ENCODE measurements at places on chromosomes 4 and X.

DNA sequence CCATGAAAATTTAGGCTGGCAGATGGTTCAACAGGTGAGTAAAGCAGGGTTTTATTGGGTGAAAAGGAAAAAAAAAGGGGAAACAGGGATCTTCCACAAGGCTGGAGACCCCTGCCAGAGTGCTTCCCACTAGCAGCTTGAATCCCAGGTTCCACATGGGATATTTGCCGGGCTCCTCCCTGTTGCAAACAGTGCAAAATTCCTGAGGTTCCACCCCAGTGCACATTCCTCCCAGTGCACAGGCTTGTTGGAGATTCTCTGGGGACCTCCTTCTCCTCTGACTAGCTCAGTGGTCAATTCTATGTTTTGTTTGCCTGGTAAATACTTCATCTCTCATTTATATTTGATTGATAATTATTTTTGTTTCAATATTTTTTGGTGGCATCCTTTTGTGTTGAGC, 66.4 kb upstream of the UGT2B15 start:
- DNase-seq = no peak

DNA sequence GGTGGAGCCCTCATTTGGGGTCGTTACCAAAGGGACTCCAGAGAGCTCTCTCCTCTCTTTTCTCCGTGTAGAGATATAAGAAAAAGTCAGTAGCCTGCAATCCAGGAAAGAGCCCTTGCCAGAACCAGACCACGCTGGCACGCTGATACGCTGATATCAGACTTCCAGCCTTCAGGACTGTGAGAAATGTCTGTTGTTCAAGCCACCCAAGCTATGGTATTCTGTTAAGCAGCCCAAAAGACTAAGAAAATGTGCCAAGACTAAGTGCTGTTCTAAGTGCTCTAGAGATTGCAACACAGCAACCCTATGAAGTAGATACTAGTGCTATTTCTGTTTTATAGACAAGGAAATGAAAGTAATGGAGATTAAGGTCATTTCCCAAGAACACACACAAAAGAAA, 205.7 kb downstream of the CAMK2D start:
- no peak for DNase-seq

GRCh38 chr4:138413273-138413672, 171.1 kb upstream of the SLC7A11 start:
- DNase-seq = no peak

DNA sequence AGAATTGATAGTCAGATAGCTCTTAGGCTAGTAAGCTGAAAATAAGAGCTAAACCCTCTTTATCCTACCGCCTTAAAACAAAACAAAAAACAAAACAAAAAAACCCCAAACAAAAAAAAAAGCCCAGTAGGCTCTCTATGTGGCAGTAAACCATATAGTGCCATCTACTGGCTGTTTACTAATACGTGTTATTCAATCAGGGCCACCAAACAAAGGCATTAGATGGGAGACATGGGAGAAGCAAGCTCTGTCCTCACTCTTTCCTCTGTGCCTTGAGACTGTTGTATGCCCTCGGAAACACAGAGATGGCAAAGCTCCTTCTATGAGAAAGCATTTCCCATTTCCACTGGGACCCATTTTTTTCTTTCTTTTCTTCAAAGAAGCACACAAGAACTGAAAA, 148.8 kb upstream of the MID1 start:
- DNase-seq = no peak
